ENCODE measurements at places on chromosomes 3 and 15.

DNA sequence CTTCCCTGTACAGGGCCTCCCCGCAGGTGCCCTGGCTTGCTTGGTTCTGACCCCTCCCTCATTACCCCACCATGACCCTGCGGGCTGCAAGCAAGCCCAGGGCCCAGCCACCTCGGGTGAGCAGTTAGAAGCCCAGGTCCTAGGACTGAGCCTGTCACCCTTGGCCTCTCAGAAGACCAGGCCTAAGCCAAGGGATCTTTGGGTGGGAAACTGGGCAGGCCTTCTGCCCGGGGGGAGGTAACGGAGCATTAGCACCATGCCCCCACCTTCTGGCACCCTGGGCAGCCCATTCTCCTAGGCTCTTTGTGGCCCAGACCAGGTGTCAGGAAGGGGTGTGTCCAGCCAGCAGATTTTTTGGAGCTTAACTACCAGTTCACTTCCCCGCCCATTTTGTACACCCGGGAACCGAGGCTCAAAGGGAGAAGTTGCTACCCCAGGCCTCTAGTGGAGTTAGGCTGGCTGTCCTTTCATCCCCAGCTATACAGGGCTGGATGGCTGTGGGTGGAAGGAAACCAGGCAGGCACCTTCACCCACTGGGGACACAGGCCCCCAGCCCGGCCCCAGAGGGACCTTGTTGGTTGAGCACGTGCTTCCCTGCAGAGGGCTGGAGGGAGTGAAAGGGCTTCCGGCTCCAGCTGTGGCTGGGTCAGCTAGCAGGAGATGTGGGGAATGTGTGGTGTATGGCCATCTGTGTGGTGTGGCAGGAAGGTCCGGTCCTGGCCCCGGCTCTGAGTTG, 1.4 kb downstream of the CSK start:
- DNase-seq: peak; percentile 47

GRCh38 chr15:92606126-92606835, 49.3 kb downstream of the FAM174B start:
- no peak for DNase-seq

GRCh38 chr3:95721938-95722337, 1092.5 kb upstream of the EPHA6 start:
- no peak for DNase-seq

DNA sequence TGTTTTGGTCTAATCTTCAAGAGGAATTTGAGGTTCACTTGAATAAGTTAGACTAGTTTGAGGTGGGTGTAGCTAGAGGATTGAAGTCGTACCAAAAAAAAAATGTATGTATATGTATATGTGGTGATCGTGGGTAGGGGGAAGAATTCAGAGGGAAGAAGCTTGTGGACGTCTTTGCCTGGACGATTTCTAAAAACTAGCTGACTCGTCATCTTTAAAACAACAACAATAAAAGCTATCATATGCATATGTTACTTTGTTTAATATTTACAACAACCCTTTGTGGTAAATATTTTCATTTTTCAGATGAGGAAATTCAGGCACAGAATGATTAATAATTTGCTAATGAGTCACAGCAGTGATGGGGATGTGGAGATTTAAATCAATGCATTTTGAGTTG, 18.1 kb downstream of the RNF111 start:
- DNase-seq: no peak

DNA sequence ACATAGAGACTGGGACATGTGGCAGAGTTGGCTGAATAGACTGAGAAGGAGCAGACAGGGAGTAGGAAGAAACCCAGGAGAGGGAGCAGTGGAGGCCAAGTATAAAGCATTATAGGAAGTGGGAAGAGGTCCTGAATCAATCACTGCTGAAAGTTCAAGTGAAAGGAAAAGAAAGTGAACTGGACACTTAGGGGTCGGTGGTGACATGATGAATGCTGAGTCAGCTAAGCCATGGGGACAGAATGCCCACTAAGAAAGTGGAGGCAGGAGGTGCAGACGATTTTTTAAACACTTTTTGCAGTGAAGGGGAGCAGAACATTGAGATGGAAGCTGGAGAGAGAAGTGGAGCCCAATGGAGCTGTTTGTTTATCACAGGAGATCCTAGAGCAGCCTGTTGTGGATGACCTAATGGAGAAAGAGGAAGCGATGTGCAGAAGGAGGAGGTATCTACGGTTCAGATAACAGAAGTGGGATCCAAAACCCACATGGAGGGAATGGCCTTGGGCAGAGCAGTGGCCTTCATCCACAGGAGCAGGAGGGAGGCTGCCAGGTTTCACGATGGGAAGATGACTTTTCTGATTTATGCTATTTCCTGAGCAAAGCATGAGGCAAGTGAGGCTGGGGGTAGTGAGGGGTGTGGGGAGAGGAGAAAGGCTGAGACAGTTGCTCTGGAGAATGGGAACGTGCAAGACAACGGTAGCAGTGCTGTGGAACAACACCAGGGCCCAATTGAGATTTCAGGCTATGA, 208.2 kb downstream of the RPLP1 start:
- peak; percentile 6 for DNase-seq

DNA sequence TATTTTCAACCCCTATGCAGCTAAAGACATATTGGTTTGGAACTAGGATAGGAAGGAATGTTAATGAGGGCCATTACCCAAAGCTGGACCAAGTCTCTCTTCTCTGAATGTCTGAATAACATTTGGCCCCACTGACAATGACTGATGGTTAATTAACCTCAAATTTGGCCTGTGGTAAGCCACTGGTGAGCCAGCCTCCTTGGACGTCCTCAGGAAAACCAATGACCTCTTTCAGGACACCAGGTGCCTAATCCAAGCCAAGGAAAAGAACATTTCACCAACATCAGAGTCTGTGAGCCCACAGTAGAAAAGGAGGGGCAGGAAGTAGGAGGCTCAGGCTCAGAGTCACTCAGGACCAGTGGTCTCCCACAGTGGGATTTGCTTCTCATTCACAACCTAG, 56.4 kb upstream of the ETV5 start:
- no peak for DNase-seq

DNA sequence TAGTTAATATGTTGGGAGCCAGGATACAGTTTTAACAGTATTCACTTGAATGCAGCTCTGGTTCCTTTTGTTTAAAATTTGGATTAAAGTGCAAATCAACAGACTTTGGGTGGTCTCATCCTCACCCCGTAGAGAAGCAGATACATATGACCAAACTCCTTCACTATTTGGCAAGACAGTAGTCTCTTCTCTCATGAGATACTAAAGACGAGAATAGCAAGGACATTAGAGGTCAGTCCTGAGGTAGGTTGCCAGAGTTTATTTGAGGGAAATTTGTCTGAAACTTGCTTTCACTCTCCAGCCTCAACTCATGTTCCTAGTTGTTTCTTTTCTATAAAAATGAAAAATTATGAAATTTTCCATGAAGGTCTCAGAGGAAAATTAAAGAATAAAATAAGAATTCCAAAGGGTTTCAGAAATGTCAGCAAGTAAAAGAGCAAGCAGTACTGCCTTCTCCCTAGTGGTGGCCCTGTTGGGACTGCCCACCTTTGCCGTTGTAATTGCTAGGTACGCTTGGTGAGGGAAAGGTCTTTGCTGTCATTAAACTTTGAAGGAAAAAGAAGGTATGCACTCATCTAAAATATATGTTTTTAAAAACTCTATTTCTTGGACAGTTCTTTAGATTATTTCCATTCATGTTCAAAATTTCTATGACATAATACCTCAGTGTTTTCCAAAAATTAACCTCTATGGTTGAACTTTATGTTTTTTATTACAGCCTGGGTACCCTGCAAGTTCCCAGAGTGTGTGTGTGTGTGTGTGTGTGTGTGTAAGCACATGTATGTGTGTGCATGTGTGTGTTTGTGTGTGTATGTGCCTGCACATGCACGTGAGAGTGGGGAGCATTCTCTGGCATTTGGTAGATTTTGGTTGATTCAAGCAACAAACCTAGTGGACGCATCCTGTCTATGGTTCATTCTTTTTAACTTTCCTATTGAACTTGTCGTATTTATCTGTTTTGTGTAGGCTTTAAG, 111.4 kb downstream of the CMSS1 start:
- DNase-seq: no peak

- peak; percentile 32 for DNase-seq
Measured at GRCh38 chr3:25423780-25424588, 4.1 kb upstream of the RARB start.

DNA sequence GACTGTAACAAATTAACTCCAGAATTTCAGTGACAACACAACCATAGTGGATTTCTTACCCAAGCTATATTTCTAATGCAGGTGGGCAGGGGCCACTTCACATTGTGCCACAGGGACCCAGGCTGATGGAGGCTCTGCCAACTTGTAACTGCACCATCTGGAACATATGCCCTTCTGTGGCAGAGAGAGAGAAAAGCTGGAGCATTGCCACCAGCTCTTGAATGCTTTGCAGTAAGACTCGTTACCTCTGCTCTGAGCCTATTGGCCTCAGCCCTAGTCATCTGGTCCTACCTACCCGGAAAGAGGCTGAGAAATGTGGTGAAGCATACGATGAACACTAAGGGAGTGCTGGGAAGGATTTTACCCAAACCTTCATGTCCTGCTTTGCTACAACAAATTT, 587.1 kb downstream of the ZNF385D start:
- DNase-seq: no peak

DNA sequence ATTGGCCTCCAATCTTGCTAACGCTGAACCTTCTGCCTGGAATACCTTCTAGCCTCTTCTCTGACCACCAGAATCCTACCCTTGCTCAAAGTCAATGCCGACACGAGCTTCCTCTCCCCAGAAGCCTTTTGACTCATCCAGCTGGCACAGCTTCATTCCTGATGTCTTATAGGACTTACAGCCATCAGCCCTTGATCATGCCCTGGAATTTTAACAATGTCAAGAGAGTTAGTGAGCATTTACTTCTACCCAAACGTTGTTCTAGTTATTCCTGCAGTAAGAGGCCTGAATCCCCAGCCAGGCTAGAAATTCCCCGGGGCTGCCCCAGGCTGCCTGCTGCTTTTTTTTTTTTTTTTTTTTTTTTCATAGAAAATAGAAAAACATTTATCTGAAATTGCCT, 3.9 kb downstream of the CYP1A2 start:
- DNase-seq: peak; percentile 72

DNA sequence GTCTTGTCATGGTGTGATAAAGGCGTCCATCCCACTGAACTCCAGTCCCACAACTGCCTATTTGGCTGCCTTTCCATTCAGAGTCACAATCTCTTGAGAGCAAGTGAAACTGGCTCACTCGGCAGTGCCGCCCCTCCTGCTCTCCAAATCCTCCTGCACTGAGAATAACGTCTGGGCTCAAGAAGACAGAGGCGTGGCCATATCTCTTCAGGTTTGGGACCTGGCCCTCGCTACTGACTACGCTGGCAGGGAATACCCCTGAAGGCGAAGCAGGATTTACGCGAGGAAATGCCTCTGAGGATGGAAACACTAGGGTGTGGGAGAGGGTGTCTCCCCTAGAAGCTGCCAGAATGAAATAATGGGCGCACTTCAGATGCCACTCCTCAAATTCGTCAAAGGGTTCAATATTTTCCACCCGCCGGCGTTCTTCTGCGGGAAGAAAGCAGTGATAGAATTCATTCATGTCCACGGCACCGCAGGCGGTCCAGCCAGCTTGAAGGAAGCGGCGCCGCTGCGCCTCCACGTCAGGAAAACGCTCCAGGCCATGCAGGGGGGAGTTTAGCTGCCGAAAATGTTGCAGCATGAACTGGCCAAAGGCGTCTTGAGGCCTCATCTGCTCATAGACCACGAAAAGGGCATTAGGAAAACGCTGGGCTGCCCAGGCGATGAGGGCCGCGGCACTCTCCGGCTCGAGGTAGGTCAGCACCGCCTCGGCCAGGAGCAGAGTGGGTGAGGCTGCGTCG, 985 bp downstream of the LCMT2 start:
- peak; percentile 14 for DNase-seq

GRCh38 chr3:141487521-141488252, 860 bp downstream of the RASA2 start:
- DNase-seq: peak; percentile 64

DNA sequence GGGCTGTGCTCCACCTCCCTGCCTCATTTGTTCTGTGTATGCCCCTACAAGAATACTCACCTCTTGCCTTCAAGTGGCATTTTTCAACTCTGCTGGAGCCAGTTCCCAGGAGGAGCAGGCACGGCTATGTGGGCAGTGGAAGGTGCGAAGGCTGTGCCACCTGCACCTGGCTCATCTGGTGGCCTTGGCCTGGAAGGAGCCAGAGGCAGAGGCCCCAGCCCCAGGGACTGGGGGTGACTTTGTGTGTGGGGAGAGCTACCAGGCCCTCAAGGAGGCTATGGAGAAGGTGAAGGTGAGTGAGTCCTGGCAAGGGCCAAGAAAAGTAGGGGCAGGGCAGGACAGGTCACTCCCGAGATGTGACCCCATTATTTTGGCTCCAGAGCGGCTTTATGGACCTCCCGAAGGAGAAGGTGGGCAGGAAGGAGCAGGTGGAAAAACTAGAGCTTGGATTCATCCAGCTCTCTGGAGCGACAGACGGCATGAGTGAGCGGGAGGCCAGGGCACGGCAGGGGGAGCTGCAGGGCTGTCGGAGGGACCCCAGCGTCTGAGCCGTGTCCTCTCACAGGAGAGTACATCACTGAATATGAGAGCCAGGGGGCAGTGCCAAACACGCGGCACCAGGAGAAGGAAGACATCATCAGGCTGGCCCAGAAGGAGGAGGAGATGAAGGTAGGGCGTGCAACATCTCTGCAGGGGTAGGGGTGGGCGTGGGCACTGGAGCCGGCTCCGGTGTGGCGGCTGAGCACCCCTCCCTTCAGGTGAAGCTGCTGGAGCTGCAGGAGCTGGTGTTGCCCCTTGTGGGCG, 57.3 kb upstream of the UBE2Q2 start:
- no peak for DNase-seq

DNA sequence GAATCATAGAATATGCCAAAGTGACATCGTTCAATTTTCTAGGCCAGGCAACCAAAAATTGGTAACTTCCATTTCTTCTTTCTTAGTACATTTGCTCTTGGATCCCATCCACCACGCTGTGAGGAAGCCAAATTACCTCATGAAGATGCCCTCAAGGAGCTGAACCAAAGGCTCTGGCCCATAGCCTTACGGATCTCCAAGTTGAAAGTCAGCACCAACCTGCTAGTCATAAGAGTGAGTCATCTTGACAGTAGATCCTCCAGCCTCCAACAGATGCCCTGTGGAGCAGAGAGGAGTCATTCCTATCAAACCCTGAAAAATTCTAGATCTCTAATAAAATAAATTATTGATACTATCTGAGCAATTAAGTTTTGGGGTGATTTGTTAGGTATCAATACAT, 322.5 kb upstream of the COL8A1 start:
- no peak for DNase-seq

DNA sequence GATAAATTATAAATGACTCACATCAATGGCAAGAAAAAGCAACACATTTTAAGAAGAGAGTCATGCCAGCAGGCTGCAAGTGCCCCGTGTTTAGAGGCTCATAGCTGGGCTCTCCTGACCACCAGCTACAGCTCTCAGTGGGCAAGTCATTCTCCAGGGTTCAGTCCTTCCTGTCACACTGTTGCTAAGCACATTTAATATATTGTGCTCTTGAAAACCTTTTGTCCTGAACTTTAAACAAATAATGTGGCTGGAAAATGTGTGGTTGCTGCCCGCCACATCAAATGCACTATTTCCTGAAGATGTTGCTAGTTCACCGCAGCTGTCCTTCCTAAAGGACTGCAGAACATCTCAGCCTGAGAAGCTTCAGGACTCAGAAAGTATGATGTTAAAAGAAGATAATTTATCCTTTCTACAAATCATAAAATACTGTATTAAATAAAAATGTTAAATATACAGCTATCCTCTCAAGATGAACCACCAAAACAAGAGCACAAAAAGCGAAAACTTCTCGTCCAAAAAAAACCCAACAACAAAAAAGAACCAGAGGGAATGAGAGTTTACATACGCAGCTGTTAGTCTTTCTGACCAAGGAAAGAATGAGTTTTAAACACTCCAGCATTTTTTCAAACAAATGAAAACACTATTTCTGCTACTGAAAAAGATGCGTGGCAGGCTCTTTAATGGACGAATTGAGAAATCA, 951 bp downstream of the TARS3 start:
- DNase-seq: peak; percentile 32

All from AG20443 (cell line).